ENCODE measurements at places on chromosomes 3 and 15.
A peak's percentile ranks its signal among the peaks of the same experiment; 100 is the strongest.

GRCh38 chr3:26281284-26281985 lies 341.1 kb upstream of the LRRC3B start:
- no peak for DNase-seq

DNA sequence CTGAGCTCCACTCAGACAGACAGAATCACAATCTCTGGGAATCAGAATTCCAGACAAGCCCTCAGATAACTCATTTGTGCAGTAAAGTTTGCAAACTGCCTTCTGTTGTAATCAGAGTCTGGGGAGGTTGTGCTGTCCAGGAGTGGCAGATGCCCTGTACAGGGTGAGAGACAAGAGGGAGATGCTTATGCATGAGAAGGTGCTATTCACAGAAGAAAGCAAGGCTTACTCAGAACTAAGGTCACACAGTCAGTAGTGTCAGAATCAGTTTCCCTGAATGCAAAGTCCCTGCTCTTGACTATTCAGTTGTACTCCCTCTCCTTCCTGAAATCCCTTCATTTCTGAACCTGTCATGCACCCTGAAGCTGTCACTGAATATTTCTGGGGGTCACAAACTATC lies 43.7 kb downstream of the SRPRB start:
- DNase-seq = no peak

- DNase-seq = peak; percentile 81
Observed at GRCh38 chr3:45509038-45509767, 85.3 kb upstream of the LIMD1 start.

DNA sequence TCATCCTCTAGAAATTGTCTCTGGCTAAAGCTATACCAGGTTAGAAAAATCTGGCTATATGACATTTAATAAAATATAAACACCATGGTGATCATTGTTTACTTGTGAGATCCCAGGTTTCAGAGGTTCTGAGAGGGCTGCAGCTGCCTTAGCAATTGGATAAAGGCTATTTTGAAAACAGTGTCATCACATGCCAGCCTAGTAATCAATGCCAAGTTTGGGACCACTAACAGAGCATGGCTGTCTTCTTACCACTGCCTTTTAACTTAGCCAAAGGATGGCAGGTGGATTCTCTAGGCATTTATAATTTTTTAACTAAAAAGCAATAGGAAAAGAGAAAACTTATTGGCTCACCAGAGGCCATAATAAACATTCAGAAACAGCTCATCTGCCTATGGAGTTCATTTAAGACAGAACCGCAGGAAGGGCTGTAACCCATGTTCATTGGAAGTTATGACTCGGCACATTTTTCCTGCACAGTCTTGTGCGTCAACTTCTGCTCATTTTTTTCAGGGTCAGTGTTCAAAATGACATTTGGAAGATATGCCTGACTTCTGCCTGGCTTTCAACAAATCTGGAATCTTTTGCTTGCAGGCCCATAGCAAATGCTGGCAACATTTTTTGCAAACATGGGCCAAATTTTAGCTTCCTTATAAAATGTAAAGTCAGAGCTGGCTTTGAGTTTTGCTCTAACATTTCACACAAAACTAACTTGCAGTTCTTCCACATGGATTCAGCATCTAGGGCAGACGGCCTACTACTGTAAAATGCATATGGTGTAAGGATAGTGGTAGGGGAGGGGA lies 476.0 kb upstream of the TBL1XR1 start:
- DNase-seq = peak; percentile 93

DNA sequence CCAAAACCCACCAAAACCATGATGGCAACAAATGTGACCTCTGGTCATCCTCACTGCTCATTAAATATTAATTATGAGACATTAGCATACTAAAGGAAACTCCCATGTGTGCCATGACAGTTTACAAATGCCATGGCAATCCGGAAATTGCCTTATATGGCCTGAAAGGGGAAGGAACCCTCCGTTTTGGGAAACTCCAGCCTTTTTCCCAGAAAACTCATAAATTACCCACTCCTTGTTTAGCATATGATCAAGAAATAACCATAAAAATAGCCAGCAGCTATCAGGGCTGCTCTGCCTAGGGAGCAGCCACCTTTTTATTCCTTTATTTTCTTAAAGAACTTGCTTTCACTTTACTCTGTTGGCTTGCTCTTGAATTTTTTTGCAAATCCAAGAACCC lies 992.7 kb downstream of the NTRK3 start:
- no peak for DNase-seq

DNA sequence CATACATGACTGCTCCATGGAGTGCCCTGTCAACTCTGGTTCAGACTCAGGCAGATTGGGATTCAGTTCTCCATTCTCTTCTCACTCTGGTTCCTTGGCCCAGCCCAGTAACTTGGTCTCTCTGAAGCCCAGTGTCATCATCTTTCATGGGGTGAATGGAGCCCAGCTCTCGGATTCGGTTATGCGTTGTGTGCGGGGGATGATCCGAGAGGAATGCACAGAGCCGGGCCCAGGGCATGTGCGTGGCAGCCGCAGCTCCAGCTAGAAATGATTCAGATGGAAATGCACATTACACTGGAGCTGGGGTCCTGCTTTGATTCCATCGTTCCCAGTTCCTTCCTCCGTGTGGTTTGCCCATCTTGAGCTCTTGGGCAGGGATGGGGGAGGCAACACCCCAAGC lies 189.4 kb downstream of the FEZF2 start:
- DNase-seq = no peak

DNA sequence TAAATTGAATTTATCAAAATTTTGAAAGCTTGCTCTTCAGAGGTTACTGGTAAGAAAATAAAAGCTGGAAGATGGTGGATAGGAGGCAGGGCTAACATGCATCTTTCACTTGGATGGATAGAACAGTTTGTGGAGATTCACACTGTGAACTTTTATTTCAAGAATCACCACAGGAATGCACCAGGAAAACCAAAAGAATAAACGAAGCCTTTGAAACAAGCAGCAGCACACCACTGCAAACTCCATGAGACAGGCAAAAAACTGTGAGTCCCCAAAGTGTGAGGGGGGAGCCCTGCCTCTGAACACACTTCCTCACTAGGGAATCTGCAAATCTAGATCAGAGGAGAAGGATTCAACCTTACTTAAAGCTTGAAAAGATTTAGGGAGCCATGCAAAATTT lies 122.2 kb downstream of the RTP4 start:
- DNase-seq = no peak

- no peak for DNase-seq
Observed at GRCh38 chr15:87826119-87826747, 430.3 kb downstream of the NTRK3 start.

DNA sequence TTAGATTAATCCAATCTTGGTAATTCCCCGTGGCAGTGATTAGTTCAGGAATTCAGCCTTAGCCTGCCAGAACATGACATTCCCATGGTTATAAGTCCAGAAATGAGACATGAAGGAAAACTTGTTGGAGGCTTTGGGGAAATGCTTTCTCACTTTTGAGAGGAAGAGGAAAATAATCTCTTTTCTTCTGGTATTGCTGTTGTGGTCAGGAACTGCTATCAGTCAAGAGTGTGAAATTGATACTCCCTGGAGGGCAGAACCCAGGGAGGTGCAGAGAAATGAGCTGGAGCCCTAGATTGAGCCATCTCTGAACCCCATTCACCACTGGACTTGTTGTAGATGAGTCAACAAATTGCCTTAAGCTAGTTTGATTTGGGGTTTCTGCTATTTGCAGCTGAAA lies 38.6 kb upstream of the APH1B start:
- no peak for DNase-seq

GRCh38 chr3:196842567-196843434 lies 24.9 kb upstream of the SENP5 start:
- no peak for DNase-seq

DNA sequence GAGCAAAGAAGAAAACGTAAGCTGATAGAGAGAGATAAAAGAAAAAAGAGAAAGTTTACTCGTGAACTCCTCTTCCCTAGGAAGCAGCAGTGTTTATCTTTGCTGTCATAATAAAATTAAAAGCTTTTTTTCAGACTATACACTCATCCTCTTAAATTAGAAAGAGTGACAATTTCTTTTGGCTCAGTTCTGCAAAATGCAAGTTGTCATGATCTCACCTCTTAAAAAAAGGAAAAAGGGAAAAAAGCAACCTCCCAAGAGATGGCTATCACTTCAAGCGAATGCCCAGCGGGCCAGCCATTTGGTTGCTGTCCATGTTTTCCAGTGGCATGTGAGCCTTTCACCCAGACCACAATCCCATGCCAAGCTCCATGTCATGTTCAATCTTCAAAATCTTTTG lies 7.0 kb upstream of the THBS1 start:
- no peak for DNase-seq

DNA sequence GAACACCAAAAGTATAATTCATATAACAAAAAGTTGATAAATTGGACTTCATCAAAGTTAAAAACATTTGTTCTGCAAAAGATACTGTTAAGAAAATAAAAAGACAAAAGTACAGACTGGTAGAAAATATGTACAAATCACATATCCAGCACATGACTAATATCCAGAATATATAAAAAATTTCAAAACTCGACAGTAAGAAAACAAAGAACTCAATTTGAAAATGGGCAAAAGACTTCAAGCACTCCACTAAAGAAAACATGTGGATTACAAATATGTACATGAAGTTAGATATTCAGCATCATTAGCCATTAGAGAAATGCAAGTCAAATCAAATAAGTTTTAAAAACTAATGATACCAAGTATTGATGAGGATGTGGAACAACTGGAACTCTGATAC lies 6.7 kb downstream of the GK5 start:
- no peak for DNase-seq

DNA sequence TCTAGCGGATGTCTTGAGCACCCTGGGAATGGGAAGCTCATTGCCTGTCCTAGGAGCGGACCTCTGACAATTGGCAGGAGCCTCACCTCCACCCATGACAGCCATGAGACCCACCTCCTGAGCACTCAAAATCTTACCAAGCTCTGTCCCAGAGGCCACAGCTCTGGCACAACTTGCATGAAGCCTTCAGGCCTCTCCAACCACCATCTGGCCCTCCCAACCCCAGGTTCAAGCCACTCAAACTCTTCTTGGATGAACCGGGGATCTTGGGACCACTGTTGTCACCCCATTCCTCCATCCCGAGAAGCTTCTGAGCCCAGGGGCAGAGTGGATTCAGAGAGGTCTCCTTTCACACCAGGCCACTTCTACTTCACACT lies 1.5 kb downstream of the VIPR1 start:
- no peak for DNase-seq

- DNase-seq = no peak
Observed at GRCh38 chr15:92323525-92323924, 70.2 kb upstream of the ST8SIA2 start.

GRCh38 chr3:30044515-30044914 lies 561.9 kb upstream of the TGFBR2 start:
- no peak for DNase-seq

DNA sequence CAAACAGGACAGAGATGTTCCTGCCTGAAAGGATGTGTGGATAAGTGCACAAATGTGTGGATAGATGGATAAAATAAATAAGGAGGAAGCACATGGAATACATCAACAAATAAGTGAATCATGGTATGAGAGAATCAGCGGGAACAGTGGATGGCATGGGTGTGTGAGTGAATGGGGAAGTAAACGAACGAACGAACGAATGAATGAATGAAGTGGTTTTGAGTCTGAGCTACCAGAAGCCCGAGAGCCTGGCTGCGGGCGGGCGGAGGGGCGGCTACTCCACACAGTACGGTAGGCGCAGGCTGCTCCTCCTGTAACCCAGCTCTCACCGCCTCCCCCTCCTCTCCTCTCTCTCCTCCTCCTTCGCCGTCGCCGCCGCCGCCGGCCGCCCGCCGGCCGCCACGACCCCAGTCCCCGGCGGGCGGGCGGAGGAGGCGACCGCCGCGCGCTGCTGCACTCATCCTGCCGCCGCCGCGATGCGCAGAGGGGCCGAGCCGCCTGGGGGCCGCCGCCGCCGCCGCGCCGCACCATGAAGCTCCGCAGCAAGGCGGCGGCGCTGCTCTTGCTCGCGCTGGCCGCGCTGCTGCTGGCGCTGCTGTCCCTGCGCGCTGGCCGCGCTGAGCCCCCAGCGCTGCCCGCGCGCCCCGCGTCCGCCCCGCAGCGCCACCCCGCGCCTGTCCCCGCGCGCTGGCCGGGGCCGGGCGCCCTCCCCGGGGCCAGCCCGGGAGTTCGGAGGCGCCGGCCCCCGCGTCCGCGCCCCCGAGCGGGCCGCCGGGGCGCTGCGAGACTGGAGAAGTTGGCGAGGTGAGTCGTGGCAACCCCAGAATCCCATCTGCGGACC lies at the start of gene GXYLT2:
Gene GXYLT2 (plus strand): TSS at position 342 of the 841 bp plus-strand sequence. CDS start 188 bp downstream, at position 530.
- no peak for DNase-seq

GRCh38 chr3:122498152-122498551 lies 16.6 kb downstream of the KPNA1 start:
- DNase-seq = no peak

GRCh38 chr3:195394024-195394423 lies 48.8 kb downstream of the ACAP2 start:
- DNase-seq = no peak

- no peak for DNase-seq
Observed at GRCh38 chr15:69691307-69692015, 238.8 kb downstream of the RPLP1 start.

DNA sequence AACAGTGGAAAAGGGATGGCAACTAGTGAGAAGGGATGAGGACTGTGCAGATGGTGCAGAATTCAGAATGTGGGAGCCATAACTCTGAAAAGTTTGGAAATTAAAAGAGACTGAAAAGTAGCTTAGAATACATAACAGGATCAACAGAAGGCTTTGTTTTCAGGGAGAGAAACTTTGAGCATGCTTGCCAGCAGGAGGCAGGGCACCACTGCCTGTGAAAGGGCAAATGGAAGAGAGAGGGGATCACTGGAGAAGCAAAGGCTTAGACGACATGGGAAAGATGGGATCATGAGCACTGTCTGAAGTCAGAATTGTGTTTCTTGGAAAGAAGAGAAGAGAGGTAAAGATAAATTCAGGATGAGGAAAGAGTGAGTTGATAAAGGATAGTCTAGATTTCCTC lies 99.6 kb downstream of the ABI3BP start:
- DNase-seq = no peak

DNA sequence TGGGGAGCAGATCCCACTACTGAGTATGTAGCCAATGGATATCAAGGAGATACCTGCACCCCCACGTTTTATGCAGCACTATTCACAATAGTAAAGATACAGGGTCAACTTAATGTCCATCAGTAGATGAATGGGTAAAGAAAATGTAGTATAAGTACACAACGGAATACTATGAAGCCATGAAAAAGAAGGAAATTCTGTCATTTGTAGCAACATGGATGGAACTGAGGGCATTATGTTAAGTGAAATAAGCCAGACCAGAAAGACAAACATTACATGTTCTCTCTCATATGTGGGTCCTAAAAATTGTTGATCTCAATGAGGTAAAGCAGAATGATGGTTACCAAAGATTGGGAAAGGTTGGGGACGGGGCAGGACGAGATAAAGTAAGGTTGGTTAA lies 14.6 kb downstream of the PP2D1 start:
- no peak for DNase-seq

DNA sequence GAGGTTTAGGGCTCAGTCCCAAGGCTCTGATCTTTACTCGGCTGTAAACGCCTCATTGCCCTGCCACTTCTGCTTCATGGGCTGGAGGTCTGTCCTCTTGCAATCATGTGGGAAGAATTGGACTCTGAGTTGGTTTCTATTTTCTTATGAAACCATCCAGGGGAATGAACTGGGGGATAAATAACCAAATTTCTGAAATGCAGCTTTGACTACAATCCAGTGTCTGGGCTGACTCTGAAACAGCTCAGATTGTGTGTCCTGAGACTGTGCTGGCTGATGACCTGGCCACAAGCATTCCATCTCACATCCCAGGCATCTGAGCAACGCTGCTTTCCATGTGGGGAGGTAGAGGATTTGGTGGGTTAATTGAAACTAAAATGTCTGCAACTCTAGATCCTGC lies 71.0 kb upstream of the GALNT15 start:
- DNase-seq = peak; percentile 25

All from amniotic stem cell (primary cell).